ENCODE measurements at places on chromosomes 1 and 21. TPM values are rescaled to one million over a fixed set of nuclear protein-coding genes. Genes with fewer than 3 reads are reported as not detected.

The PHLDA3 gene
- 21.1 TPM for total RNA-seq

The AMY1A gene
- total RNA-seq = not detected

The DNAI4 gene
- 17.9 TPM for total RNA-seq

The MEGF6 gene
- total RNA-seq = 9.5 TPM

The AQP10 gene
- 0.16 TPM for total RNA-seq

The HAO2 gene
- not detected for total RNA-seq

The SYCP1 gene
- not detected for total RNA-seq

The FYB2 gene
- 5.7 TPM for total RNA-seq

The RPTN gene
- total RNA-seq = not detected

The GJC2 gene
- 1.0 TPM for total RNA-seq

The FAM76A gene
- 9.9 TPM for total RNA-seq

The PRAMEF5 gene
- total RNA-seq = not detected

The GJA8 gene
- total RNA-seq = not detected

The ADIPOR1 gene
- total RNA-seq = 87.0 TPM

DNA sequence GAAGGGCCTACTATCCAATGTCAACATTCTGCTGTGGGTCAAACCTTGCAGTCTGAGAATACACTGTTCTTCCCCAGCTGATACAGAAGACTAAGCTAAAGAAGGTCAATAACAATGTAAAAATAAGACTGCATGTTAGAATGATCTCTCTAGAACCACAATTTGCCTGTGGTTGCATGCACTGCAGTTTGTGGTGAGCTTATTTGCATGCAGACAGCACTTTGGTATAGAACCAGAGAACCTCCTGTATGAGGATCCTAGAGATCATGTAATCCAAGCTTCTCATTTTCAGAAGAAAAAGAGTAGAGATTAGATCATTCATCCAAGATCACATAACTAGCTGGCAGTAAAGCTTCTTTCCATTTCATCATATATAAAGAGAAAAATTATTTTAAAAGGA, 15.8 kb downstream of the SYNJ1 start:
- H3K4me3 ChIP-seq = no peak overlapping the region
- peaks cover 7% of the 10 kb centered on the region for H3K36me3 ChIP-seq
- peaks cover 28% of the 10 kb centered on the region for H3K4me1 ChIP-seq
- no peak for DNase-seq
- H3K27me3 ChIP-seq = no peaks in the 10 kb centered on the region

- H3K27ac ChIP-seq = no peak overlapping the region
- H3K27me3 ChIP-seq = no peaks in the 10 kb centered on the region
- no peak overlapping the region for H3K4me3 ChIP-seq
- DNase-seq = no peak
- peaks cover 5% of the 10 kb centered on the region for H3K4me1 ChIP-seq
Observed at GRCh38 chr1:87144316-87144895, 184.3 kb upstream of the LMO4 start.

- H3K4me1 ChIP-seq = no peaks in the 10 kb centered on the region
- no peaks in the 10 kb centered on the region for H3K36me3 ChIP-seq
- DNase-seq = no peak
- no peak overlapping the region for H3K27ac ChIP-seq
- H3K4me3 ChIP-seq = no peak overlapping the region
Observed at GRCh38 chr21:38531591-38531990, 33.3 kb upstream of the ERG start.

- H3K27me3 ChIP-seq = no peaks in the 10 kb centered on the region
- peak overlapping the region; percentile 96 for H3K27ac ChIP-seq
- H3K4me3 ChIP-seq = peak overlapping the region; percentile 81
- peaks cover 48% of the 10 kb centered on the region for H3K4me1 ChIP-seq
- peaks cover 38% of the 10 kb centered on the region for H3K36me3 ChIP-seq
Observed at GRCh38 chr1:150579945-150580642, 684 bp upstream of the MCL1 start.

GRCh38 chr1:36160949-36161485, 5.1 kb downstream of the MAP7D1 start:
- peak overlapping the region; percentile 100 for H3K4me3 ChIP-seq

DNA sequence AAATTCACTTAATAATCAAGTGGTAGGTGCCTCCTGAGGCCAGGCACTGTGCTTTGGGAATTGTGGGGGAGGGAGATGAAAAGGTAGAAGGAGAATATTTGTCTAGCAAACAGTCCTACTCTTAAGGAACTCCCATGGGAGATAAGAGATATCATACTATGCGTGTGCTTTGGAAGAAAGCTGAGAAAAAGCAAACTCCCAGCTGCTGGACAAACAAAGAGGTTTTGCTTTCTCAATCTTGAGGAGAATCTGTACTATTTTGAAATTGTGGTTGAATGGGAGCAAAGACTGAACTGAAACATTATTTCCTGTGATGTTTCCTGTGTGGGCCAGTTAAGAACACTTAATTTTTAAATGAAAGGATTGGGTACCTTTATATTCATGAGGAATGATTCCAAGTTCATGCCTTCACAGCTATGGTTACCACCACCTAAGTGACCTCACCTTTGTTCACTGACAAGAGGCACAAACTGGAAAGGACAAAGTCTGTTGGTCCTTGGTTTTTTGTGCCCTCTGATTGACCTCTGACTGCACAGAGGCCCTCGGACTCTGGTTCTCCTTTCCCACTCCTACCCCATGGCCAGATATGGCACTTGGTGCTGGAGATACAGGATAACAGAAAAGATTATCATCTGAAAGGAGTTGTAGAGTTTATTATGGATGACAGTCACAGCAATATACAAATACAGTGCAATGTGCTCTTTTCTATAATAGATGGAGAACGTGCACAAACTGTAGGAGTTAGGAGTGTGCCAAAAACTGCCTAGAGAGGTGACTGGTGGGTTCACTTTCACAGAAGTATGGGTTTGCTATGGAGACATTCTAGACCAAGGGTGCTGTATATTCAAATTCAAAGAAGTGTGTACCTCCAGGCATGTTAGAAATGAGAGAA, 1.6 kb downstream of the CD53 start:
- peak overlapping the region; percentile 48 for H3K4me3 ChIP-seq
- H3K36me3 ChIP-seq = no peaks in the 10 kb centered on the region

GRCh38 chr1:32876341-32877210, 5.9 kb upstream of the FNDC5 start:
- H3K36me3 ChIP-seq = no peaks in the 10 kb centered on the region
- peaks cover 54% of the 10 kb centered on the region for H3K4me1 ChIP-seq
- peaks cover 6% of the 10 kb centered on the region for H3K27me3 ChIP-seq
- H3K27ac ChIP-seq = no peak overlapping the region
- H3K4me3 ChIP-seq = no peak overlapping the region

- no peaks in the 10 kb centered on the region for H3K27me3 ChIP-seq
- peaks cover 23% of the 10 kb centered on the region for H3K4me1 ChIP-seq
- no peaks in the 10 kb centered on the region for H3K36me3 ChIP-seq
- H3K4me3 ChIP-seq = no peak overlapping the region
- H3K27ac ChIP-seq = no peak overlapping the region
Observed at GRCh38 chr1:110463725-110464124, 12.8 kb downstream of the PROK1 start.

- H3K36me3 ChIP-seq = no peaks in the 10 kb centered on the region
- no peaks in the 10 kb centered on the region for H3K27me3 ChIP-seq
- H3K4me1 ChIP-seq = no peaks in the 10 kb centered on the region
- H3K4me3 ChIP-seq = no peak overlapping the region
- H3K27ac ChIP-seq = no peak overlapping the region
- DNase-seq = no peak
Observed at GRCh38 chr1:118841521-118841920, 146.6 kb downstream of the TBX15 start.

DNA sequence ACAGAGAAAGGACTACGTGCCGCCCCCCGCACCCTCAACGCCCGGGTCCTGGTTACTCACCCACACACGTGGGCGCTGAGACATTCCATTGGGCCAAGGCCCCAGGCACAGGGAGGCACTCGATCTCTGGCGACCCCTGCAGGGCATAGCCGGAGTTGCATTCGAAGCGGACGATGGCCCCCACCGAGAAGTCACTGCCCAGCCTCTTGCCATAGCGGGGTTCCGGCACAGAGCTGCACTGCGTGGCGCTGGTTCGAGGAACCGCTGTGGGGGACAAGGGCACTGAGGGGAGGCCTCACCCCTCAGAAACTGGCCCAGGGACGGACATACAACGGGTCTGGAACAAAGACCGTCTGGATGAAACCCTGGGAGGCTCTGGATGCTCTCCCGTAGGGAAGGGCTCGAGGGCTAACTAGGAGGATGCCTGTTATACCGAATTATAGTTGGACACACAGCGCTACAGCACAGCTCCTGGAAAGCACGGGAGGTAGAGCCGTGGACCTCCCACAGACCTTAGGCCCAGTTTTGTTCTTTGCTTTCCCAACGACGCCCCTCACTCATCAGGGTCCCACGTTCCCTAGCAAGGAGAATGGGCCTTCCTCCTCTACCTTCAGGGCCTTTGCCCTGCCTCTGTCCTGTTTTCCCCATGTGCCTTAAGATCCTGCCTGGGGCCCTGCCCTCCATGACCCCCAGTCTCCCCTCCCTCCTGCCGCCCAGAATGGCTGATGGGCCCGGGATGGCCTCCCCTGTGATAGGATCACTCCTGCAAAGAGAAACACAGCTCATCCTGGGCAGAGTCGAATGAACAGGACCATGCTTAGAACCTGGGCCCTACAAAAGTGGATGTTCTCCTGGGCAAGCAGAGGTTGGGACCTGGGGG, 152.8 kb downstream of the ZSCAN20 start:
- H3K4me1 ChIP-seq = no peaks in the 10 kb centered on the region
- no peaks in the 10 kb centered on the region for H3K36me3 ChIP-seq
- H3K27ac ChIP-seq = no peak overlapping the region
- no peaks in the 10 kb centered on the region for H3K27me3 ChIP-seq

DNA sequence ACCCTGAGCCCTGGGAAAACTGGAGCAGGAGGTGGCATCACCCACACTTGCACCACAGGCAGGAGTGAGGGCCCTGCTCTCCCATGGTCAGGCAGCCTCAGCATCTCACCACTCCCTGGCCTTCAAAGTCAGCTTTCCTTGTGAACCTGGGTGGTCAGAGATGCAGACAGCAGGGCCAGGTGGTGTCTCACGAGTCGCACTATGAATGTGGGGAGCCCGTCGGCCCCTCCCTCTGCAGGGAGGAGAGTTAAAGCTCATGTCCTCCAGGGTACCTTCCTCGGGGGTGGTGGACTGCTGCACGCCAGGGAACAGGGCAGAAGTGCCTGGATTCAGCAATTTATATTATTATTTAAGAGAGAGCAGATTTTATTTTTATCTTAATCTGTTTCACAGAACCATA, 24.1 kb downstream of the ABCG1 start:
- peaks cover 36% of the 10 kb centered on the region for H3K4me1 ChIP-seq
- no peak for DNase-seq
- no peak overlapping the region for H3K27ac ChIP-seq
- H3K4me3 ChIP-seq = no peak overlapping the region
- no peaks in the 10 kb centered on the region for H3K27me3 ChIP-seq

- H3K36me3 ChIP-seq = no peaks in the 10 kb centered on the region
- no peak overlapping the region for H3K27ac ChIP-seq
- H3K4me1 ChIP-seq = peaks cover 20% of the 10 kb centered on the region
- no peaks in the 10 kb centered on the region for H3K27me3 ChIP-seq
- H3K4me3 ChIP-seq = no peak overlapping the region
Observed at GRCh38 chr1:7468248-7468647, 302.8 kb upstream of the VAMP3 start.

DNA sequence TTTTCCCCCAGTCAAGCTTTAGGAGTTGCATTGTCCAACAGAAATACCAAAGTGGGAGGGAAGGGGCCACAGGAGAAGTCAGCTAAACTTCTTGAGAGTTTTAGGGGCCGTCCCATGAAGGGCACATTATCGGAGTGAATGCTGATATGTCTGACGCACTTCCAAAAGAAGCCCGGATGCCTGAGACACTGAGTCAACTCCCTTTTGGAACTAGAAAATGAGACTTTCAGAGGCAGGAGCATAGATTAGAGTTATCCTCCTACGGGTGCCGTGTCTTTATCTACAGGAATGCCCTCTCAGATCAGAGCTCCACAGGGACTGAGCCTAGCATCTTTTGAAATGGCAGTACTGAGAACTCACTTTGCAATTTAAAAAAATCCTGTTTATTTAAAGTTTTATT, 13.1 kb downstream of the ACTN2 start:
- H3K36me3 ChIP-seq = no peaks in the 10 kb centered on the region
- H3K27me3 ChIP-seq = no peaks in the 10 kb centered on the region
- H3K27ac ChIP-seq = peak overlapping the region; percentile 83
- no peak for DNase-seq

- H3K27me3 ChIP-seq = no peaks in the 10 kb centered on the region
- DNase-seq = no peak
- H3K36me3 ChIP-seq = peaks cover 19% of the 10 kb centered on the region
- H3K27ac ChIP-seq = no peak overlapping the region
- peaks cover 37% of the 10 kb centered on the region for H3K4me1 ChIP-seq
Observed at GRCh38 chr1:171801487-171801891, 20.0 kb downstream of the METTL13 start.

DNA sequence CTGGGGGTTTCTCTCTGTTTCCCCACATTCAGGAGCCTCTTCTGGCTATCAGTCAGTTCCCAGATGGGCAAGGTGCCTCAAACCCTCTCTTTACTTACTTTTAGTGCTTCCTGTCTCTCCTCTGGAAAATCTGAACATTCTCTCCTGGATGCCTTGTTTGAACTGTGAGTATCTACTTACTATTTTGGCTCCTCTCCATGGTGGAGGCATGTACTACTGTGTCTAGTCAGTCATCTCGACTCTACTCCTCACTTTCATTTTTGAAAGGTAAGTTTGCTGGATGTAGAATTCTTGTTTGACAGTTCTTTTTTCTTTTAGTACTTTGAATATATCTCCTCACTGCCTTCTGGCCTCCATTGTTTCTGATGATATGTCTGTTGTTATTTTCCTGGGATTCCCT, 70.9 kb upstream of the FAM78B start:
- DNase-seq = no peak
- H3K27ac ChIP-seq = no peak overlapping the region
- no peaks in the 10 kb centered on the region for H3K4me1 ChIP-seq

DNA sequence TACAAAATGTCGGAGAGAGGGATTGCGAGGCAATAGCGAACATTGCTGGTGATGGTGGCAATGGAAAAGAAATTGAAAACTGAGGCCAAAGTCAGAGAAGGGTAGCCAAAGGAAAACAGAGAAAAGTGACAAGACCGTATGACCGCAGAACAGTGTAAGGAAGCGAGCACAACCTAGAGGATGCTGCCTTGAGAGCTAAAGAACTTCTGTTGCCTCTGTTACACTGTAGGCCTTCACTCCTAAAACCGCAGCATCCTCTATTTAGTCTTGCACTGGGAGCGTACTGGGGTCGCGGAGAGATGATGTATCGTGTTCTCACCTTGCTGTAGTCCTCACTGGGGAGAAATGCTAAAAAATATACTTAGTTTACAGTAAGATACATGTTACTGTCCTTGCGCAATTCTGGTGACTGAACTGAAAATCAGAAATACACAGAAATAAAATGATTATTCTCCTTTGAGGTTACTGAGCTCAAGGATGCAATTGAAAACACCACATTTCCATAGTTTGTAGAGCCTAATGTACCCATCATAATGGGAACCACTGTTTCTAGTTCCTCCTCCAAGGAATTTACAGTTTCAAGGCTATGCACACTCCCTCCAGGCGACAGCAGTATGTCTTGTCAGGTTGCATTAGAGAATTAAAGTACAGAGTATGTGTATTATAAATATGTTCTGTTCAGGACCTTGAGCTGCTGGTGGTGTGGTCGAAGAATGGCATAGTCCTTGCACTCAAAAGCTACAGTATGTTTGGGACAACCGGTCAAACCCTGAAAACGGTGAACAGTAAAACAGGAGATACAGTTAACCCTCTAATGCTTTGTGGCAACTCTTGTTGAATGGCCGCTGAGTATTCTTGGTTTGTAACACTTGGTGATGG, 1.3 kb downstream of the NEK7 start:
- H3K36me3 ChIP-seq = no peaks in the 10 kb centered on the region
- H3K27me3 ChIP-seq = no peaks in the 10 kb centered on the region
- peak overlapping the region; percentile 99 for H3K27ac ChIP-seq
- peaks cover 78% of the 10 kb centered on the region for H3K4me1 ChIP-seq

Measured in left ventricle myocardium inferior (tissue), 1 donor.